ENCODE measurements at places on chromosomes 11 and 22.

GRCh38 chr11:86673872-86674750 is 1.7 kb upstream of the ME3 start:
- no peak for DNase-seq

DNA sequence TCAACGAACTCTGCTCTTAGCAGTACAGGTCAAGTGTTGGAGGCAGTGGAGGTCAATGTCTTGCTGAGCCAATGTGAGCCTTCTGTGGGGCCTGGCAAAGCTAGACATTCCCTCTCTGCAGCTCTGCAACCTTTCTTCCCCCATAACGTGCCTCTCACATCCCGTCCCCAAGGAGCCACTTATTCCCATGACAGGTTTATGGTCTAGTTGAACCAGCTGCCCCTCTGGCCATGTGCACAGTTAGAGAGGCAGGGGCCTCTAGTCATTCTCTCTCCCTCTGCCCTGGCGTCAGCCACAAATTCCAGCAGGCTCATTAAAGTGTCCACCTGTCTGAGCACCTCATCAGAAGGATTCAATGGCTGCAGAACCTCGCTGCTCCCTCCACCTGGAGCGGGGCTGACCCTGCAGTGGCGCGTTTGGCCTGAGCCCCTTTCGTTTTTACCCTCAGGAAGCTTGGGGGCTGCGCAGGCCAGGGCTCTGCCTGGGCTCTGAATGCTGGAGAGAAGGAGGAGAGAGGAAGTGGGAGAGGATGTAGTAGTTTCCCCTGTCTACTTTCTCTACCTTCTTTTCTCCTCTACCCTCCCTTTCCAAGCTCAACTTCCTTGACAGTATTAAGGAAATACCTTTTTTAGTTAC is 302.1 kb upstream of the B3GAT1 start:
- no peak for DNase-seq

GRCh38 chr22:28112548-28113043 is 193.5 kb upstream of the PITPNB start:
- no peak for DNase-seq

GRCh38 chr11:67500831-67501715 is 4.1 kb downstream of the PITPNM1 start:
- DNase-seq: no peak

DNA sequence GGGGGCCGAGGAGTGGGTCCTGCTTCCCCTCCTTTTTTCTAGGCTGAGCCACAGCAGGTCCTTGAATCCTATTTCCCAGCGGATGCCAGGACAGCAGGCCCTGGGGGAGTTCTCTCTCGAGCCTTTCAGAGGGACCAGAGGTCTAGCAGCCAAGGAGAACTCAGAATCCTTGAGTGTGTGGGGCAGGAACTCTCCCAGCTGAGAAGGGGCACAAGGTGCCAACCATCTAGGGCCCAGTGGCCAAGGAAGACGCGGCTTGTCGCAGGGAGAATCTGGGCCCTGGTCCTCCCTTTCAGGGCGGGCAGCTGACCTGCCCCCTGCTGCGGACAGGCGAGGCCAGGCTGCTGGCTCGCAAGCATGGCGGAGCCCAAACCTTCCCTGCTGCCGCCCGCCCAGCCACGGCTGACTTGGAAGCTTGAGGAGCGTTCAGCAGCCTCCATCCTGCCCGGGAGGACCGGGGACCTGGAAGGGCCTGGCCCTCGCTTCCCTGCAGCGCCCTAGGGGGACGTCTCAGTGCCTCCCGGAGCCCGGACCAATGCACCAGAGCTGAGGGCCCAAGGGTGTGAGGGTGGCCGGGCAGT is 972 bp upstream of the TSSC4 start:
- no peak for DNase-seq

- DNase-seq: no peak
Observed at GRCh38 chr11:110948112-110948511, 235.9 kb upstream of the ARHGAP20 start.

DNA sequence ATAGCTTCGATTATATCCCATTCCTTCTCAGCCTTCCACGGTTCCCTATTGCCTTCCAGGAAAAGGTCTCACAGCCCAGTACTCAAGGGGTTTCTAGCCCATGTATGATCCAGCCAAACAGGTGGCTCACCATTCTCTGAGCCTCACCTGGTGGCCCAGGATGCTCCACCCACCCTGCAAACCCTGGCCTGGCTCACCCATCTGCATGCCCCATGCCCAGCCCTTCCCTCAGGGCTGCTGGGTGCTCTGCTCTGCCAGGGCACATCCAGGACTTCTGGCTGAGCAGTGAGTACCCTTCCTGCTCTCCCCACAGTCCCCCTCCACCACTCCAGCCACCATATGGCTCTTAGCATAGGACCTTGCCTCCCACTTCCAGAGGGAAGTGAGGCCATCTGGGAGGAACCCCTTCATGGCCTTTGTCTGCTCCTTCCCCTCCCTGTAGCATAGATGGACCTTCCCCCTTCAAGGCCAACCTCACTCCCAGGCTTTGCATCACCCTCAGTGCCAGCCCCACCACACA is 5.8 kb upstream of the RCOR2 start:
- DNase-seq: no peak

Data from effector CD8-positive, alpha-beta T cell (primary cell).